ENCODE measurements at places on chromosomes 4 and X. TPM values are rescaled to one million over a fixed set of nuclear protein-coding genes. Genes with fewer than 3 reads are reported as not detected.

DNA sequence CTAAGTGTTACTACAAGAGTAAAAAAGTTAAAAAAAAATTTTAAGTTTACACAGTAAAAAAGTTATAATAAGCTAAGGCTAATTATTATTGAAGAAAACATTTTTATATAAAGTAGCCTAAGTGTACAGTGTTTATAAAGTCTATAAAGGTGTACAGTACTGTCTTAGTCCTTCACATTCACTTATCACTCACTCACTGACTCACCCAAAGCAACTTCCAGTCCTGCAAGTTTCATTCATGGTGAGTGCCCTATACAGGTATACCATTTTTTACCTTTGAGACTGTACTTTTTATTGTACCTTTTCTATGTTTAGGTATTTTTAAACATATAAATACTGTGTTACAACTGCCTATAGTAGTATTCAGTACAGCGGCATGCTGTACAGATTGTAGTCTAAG, 74.2 kb downstream of the TMEM165 start:
- DNase-seq, result no peak

DNA sequence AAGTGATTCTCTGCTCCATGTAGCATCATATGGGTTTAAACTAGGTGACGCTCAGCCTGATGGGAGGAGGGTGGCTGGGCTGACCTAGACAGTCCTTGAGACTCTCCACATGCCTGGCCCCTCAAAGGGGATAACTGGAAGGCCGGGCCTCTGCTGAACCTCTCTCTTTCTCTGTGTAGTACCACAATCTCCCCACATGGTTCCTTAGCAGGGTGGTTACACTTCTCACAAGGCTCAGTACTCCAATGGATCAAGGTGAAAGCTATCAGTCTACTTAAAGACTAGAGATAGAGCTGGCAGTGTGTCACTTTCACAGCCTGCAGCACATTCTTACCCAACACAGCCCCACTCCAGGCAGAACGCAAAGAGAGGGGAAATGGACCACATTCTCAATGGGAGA, 80.4 kb downstream of the LDB2 start:
- no peak for DNase-seq

DNA sequence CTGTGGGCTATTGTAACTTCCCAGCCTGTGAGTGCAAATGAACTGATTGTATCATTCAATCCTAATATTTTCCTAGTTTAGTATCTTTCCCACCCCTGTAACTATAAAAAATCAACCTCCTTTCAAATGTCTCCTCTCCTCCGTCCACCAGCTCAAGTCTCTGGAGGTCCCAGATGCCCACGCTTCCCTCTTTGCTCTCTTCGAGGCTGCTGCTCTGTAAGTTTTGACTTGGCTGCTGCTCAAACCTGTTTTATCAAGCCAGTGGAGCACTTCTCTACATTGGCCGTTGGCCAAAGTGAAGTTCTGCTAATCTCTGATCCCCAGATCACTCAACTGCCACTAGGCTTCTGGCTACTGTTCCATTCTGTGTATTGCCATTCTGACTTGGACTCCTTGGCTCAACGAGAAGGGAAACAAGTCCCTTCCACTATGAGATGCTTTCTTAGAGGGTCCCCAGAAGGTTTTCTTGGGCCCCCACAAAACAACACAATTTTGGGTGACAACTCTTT, 60.7 kb upstream of the RAPGEF2 start:
- no peak for DNase-seq

Gene TENT5D
- total RNA-seq, result not detected

GRCh38 chr4:10482913-10483312, 25.7 kb upstream of the ZNF518B start:
- no peak for DNase-seq

Gene RTL3
- total RNA-seq, result not detected

- no peak for DNase-seq
Measured at GRCh38 chrX:19599253-19599652, 83.9 kb upstream of the MAP3K15 start.

Gene GLRB
- total RNA-seq, result not detected

Gene LAP3
- total RNA-seq, result 104 TPM

Gene NPY2R
- total RNA-seq, result not detected

DNA sequence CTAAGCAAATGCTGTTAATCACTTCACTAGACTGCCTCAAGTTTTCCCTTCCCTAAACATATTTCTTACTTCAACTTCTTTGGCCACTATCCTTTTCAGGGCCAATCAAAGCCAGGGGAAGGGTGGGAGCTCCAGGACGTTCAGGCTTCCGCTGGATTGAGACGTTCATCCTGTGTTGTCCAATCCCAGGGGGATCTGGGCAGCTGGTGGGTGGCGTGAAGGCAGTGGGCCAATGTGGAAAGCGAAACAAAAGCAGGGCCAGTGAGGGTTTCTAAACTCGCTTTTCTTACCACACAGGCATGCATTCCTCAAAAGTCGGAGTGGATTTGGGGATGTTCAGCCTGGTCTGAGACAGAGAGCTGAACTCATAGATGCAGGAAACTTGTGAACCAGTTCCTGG, 7.6 kb downstream of the CXCL13 start:
- no peak for DNase-seq

Gene TMPRSS11D
- not detected for total RNA-seq

DNA sequence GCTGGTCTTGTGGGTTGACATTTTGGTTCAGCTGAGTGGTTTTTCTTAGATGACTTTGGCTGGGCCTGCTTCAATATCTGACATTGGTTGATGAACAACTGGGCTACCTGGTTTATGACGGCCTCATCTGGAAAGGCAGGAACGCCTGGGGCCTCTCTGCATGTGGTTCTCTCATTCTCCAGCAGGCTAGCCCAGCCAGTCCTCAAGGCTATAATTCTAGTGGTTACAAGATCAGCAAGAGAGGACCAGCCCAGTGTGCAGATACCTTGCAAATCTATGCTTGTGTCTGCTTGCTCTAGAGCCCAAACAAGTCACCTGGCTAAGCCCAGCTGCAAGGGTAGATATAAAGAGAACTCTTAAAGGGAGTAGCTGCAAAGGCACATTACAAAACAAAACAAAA, 214.2 kb upstream of the PUDP start:
- DNase-seq, result no peak

GRCh38 chr4:80196922-80197573, at the start of gene PRDM8:
TSS of gene PRDM8 (plus strand) at chr4:80197503. CDS start at chr4:80200081, 2,578 bp downstream.
- no peak for DNase-seq

Gene SH3BP2
- 31.6 TPM for total RNA-seq

GRCh38 chrX:51608126-51608525, 10.6 kb downstream of the CENPVL3 start:
- no peak for DNase-seq

Gene CSAG2
- not detected for total RNA-seq

Gene KCND1
- total RNA-seq, result 8.8 TPM

DNA sequence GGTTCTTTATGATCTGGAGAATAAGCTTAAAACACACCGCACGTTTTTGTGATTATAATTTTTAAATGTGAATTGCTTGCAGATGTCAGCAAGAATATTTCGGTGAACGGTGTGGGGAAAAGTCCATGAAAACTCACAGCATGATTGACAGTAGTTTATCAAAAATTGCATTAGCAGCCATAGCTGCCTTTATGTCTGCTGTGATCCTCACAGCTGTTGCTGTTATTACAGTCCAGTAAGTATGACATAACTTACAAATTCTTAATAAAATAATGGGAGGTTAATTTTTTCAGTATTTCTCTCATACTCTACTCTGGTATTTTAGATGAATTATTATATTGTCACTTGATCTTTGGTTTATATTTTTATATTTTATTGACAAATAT, 5.4 kb downstream of the AREG start:
- no peak for DNase-seq

- DNase-seq, result no peak
Measured at GRCh38 chrX:51163730-51164129, 168.9 kb upstream of the NUDT10 start.

DNA sequence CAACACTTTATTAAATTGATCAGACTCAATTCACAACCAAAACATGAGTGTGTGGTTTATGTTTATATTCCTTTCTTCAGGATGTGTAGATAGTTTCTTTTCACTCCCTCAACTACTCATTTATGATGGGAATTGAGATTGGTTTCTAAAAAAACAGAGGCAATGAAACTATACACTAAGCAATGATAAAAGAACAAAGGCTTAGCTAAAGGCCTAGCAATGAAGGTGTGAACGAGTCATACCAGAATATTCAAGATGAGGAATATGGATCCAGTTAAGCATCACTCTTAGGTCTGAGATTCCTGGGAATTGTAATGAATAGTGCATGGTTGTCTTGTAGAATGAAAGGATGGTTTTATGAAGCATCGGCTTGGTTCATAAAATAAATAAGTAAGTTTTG, 17.5 kb upstream of the RASL11B start:
- no peak for DNase-seq

Gene NAT8L
- total RNA-seq, result not detected

Gene SPANXA1
- not detected for total RNA-seq

- DNase-seq, result no peak
Measured at GRCh38 chr4:155546451-155546850, 120.2 kb upstream of the GUCY1A1 start.

GRCh38 chrX:136933611-136934145, 53.2 kb upstream of the RBMX start:
- no peak for DNase-seq

Gene MID2
- total RNA-seq, result not detected

DNA sequence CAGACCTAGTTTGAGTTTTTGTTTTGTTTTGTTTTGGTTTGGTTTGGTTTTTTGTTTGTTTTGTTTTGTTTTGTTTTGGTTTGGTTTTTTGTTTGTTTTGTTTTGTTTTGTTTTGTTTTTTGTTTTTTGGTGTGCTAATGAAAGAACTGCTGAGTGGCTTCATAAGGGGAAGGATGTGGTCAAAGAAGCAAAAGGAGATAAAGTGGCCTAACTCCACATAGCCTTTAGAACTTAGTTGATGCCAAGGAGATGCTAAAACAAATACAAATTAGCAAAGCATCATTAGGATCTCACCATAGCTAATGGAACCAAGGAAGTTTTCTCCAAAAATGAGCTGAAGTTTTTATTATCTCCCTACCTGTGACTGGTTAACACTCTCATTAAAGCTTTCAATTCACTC, 44.6 kb upstream of the TMEM164 start:
- no peak for DNase-seq

Gene NR0B1
- not detected for total RNA-seq

- DNase-seq, result no peak
Measured at GRCh38 chr4:101065935-101066485, 281.3 kb downstream of the PPP3CA start.

- DNase-seq, result no peak
Measured at GRCh38 chr4:158850371-158850770, 81.5 kb downstream of the FNIP2 start.

GRCh38 chr4:100257567-100257966, 67.3 kb upstream of the DDIT4L start:
- DNase-seq, result no peak

DNA sequence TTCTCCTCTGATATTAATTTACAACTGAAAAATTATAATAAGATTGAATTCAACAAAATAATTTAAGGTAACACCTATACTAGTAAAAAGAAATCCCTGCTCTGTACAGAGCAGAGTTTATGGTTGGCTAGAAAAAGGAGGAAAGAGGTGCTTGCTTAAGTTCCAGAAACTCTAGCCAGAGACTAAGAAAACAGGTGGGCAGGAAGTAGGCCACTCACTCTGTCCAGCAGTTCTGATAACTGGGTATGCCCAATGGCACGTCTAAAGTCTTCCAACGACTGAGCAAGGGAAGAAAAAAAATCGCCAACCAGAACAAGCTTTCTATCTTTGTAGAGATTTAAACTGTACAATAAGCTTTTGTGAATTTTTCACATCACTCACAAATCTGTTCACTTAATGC, 42.1 kb downstream of the TMEM165 start:
- DNase-seq, result no peak

- no peak for DNase-seq
Measured at GRCh38 chr4:6198768-6199421, 1.5 kb downstream of the JAKMIP1 start.

Gene PPP4R3C
- total RNA-seq, result not detected

DNA sequence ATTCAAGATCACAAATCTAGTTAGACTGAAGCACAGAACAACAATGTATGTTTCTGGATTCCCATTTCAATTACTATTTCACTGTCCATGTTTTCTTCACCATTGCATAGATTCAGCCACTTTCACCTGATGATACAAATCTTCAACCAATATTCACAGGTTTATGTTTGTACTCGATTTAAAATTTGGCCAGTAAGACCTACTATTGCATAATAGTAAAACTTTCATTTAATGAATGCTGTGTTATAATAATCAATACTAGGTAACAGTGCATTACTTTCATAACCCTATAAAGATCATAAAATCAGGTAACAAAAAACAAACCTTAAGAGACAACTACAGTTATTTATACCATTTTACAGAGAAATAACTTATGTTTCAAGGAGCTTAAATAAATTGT, 2209.1 kb downstream of the ARAP2 start:
- no peak for DNase-seq

DNA sequence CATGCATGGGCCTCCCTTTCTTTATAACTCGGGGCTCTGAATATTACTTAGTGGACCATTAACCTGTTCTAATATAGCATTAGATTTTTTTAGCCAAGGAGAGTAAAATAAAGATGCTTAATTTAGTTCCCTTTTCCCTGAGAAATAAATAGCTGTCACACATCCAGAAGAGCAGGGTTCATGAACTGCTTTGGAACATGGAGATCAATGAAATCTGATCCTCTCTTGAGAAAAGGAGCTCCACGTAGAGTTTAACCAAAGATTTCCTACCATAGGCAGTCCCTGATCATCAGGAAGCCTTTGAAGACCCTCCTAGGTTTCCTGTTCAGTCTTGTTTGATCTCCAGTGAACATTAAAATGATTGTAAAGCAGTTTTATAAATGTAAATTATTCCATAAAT, 8.5 kb upstream of the PCDH19 start:
- DNase-seq, result no peak

- DNase-seq, result no peak
Measured at GRCh38 chr4:158190718-158191117, 17.9 kb upstream of the GASK1B start.

DNA sequence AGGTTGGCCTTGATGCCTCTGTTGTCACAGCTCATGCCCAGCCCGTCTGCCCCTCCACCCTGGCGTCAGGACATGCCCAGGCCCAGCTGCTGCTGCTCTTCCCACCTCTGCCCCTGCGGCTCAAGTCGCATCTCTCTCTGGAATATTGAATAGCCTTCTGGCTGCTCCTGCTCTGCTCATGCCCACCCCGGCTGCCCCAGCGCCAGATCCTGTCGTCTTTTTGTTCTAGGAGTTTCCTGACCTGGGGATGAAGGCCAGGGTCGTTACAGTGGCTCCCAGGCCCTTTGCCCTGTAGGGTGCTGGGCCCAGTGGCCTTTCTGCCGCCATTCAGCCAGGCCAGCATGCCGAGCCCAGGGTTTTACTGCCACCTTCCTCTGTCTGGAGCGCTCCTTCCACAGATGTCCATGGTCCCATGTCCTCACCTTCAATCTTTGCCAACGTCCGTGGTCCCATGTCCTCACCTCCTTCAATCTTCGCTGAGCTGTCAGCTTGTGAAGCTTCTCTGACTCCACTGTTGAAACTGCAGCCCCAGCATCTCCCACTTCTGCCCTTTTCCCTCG, 9.7 kb downstream of the MAEA start:
- no peak for DNase-seq

GRCh38 chr4:24642981-24643547, 58.7 kb upstream of the DHX15 start:
- no peak for DNase-seq
